Hindlimb muscle (tissue), 1 donor: ENCODE measurements at places on chromosomes 7 and 10.

DNA sequence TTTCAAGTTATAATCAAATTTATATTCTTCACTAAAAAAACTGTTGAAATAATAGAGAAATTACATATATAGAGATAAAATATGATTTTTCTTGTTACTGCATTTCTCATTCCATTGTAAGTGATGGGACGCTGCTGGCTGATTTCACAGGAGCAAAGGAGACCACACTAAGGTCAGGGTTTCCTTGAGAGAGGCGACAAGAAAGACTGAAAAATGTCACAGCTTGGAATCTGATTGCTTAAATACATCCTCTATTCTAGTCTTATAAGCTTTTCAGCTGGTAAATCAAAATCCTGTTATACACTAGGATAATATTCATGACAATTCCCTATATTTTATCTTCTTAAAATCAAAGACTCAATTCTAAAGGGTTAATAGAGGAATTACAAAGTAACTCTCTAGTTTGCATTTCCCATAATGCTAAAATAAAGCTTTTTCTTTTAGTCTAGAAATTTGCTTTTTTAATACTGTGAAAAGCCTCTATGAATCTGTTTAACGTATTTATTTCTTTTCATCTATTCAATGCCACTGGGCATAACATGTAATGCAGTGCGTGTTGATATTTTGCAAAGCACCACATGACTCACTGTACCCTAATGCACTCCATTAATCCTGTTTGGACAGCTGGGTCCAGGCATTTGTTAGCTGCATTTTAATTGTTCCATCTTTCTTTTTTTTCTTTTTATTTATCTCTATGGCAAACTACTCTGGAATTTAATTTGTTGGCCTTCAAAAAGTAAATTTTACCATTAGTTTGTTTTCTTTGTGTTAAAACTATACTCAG lies 81.7 kb downstream of the RNF32 start:
- no peak for DNase-seq

GRCh38 chr7:155428171-155428834 lies 29.6 kb upstream of the EN2 start:
- DNase-seq: no peak

GRCh38 chr10:78920011-78920410 lies 148.8 kb upstream of the ZMIZ1 start:
- DNase-seq: no peak

DNA sequence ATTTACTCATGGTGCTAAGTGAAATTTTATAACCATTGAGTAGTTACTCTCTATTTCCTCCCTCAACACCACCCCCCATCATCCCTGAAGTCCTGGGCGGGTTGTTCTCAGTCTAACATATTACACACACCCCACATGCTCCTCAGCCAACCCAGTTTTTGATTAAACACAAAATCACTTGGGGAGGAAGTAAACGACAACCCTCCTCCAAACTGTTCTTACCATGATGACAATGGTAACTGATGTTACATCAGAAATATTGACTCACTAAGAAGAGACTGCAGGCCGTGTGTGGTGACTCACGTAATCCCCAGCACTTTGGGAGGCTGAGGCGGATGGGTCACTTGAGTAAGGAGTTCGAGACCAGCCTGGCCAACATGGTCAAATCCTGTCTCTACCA lies 44.2 kb downstream of the RAB11FIP2 start:
- no peak for DNase-seq

- no peak for DNase-seq
These were observed 1.1 kb downstream of the TSC22D4 start for GRCh38 chr7:100477871-100478267.

GRCh38 chr10:10418387-10418786 lies 599.3 kb upstream of the CELF2 start:
- no peak for DNase-seq

DNA sequence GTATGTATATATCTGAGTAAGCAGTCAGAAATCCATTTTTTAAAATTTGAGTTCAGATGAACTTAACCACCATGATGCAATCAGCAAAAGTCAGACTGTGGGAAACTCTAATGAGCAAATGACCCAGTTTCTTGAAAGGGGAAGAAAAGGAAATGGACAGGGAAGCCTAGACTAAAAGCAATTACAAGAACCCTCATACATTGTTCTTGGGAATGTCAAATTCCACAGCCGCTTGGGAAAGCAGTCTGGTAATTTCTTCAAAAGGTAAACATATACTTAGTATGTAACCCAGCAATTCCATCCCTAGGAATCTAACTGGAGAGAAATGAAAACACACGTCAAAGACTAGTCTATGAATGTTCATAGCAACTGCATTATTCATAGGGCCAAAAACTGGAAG lies 16.4 kb upstream of the FOXK1 start:
- no peak for DNase-seq
